ENCODE measurements at places on chromosomes 4 and X.
A peak's percentile ranks its signal among the peaks of the same experiment; 100 is the strongest.

DNA sequence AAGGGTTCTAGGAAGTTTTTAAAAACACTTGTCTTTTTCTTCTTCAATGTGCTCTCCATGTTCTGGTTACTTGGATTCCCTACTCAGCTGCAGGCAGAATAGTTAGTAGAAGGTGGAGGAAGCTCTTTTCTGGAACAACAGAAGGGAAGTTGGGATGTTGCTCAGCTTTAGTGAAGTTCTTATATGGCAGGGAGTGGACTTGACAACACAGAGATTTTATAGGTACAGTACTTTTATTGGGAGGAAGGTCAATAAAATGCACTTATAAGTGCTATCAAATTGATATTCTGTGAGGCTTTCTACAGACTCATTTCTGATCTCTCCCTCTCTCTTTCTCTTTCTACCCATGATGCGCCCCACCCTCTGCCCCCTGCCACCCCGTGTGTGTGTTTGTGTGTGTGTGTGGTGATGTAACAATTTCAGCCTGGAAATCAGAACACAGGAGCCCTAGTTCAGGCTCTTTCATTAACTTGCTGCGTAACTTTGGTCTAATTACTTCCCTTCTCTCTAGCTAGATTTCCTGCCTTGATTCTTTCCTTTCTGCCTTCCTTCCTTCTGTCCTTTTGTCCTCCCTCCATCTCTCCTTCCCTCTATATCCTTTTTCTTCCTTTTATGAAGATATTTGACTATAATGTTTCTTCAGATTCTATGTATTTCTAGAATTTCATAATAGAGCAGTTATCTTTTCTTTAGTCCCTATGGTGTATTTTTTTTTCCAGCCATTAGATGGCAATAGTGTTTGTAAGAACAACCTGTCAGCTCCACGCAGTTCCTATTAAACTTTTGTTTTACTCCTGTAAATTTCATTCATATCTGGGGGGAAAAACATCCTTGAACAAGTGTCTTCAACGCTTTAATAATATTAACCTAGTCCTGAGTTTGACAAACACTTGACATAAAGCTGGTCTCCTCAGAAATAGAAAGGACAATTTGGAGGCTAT, 37.1 kb downstream of the HEPH start:
- DNase-seq = no peak

GRCh38 chr4:6749340-6750171, 33.0 kb upstream of the KIAA0232 start:
- DNase-seq = no peak

- no peak for DNase-seq
These were observed 246.2 kb downstream of the SCFD2 start for GRCh38 chr4:53119680-53120079.

GRCh38 chrX:135923353-135923752, 29.8 kb downstream of the SAGE1 start:
- no peak for DNase-seq

DNA sequence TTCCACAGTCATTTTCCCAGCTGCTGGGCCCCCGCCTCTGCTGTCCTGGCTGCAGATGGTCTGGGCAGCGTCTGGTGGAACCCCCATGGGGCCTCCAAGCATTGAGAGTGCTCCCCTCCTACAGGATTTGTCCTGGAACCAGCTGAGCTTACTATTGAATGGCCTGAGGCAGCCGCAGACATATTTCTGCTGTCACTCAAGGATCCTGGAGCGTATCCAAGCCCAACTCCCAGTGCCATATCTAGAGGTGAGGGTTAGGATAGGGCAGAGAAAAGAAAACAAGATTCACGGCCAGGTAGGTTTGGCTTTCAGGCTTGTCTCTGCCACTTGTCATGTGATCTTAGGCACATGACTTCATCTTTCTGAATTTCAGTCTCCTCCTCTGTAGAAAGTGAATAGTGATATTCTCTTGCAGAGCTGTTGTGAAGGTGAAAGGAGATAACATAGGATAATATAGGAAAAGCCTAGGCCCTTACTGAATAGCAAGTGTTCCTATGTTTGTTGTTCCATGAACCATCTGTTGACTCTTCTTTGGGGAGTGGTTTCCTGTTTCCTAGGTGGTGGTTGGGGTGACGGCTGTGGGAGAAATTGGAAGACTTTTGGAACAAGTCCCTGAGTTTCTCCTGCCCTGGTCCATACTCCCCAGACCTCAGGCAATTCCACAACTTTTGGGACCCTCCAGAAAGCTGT, 52.3 kb downstream of the SEPSECS start:
- DNase-seq = no peak

DNA sequence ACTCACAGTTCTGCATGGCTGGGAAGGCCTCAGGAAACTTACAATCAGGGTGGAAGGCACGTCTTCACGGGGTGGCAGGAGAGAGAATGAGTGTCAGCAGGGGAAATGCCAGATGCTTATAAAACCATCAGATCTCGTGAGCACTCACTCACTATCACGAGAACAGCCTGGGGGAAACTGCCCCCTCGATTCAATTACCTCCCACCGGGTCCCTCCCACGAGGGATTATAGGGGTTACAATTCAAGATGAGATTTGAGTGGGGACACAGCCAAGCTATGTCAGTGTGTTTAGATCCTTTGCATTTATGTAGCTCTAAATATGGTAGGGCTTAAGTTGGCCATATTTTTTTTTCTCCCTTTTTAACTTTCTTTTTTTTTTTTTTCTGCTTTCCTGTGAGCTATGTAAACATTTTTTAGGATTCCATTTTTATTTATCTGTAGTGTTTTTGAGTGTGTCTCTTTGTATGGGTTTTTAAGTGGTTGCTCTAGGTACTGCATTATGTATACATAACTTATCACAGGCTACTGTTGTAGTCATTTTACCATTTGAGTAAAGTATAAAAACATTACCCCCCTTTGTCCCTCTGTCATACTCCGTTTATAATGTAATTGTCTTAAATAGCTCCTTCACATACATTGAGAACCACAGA, 79.0 kb downstream of the ADRA2C start:
- no peak for DNase-seq

DNA sequence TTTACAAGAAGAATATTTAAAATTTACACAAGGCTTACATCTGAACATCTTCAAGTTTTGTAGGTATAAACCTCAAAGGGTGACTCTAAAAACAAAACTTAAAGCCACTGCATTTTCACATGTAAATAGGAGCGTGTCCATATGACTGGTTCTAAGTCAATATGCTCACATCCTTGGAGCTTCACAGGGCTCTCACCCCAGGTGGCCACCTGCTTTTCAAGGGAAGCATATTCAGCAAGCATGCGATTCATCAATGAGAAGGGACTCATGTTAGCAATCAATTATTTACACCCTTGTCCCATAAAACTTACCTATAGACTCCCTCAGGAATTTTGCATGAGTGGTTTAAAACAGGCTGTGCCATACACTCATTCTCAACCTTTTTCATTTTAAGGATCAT, 17.8 kb upstream of the KLHL34 start:
- DNase-seq = no peak

GRCh38 chr4:117093571-117093970, 8.2 kb upstream of the TRAM1L1 start:
- no peak for DNase-seq

DNA sequence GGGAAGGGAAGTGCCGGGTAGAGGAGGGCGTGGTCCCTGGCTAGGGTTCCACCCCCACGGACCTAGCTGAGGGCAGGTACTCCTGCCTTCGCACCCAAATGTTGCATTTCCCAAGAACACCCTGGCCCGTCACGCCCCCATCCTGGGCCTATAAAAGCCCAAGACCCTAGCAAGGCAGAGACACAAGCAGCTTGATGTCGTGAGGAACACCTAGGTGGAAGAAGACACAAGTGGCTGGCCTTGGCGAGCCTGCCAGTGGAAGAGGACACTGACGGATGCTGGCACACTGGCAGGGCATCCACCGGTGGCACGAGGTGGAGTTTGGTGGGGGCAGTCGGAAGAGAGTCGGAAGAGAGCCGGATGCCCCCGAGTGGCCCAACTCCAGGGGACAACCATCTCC, 244.8 kb upstream of the CTSO start:
- no peak for DNase-seq

- no peak for DNase-seq
These were observed 121.9 kb downstream of the GLRA3 start for GRCh38 chr4:174707051-174707676.

- DNase-seq = no peak
These were observed 141.3 kb upstream of the NALF2 start for GRCh38 chrX:69362856-69363255.

- DNase-seq = peak; percentile 26
These were observed 86.4 kb downstream of the CBR4 start for GRCh38 chr4:168923526-168924194.

GRCh38 chr4:106690487-106690886, 321.9 kb upstream of the GIMD1 start:
- no peak for DNase-seq

GRCh38 chr4:5927747-5928146, 34.9 kb upstream of the CRMP1 start:
- no peak for DNase-seq

DNA sequence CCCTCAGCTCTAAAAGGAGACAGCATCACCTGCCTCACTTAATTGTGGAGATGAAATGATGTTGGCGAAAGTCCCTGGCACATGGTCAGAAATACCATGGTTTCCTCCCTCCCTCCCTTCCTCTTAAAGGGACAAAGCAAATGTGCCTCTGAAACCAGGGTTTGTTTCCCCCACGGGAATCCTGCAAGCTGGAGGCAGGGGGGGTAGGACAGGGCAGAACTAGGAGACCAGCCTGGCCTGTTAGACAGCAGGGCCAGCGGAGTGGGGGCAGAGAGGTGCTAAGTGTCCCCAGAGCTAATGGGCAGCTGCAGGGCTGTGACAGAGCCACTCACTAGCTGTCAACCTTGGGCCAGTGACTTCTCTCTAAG, 5.7 kb downstream of the RTL5 start:
- DNase-seq = no peak

DNA sequence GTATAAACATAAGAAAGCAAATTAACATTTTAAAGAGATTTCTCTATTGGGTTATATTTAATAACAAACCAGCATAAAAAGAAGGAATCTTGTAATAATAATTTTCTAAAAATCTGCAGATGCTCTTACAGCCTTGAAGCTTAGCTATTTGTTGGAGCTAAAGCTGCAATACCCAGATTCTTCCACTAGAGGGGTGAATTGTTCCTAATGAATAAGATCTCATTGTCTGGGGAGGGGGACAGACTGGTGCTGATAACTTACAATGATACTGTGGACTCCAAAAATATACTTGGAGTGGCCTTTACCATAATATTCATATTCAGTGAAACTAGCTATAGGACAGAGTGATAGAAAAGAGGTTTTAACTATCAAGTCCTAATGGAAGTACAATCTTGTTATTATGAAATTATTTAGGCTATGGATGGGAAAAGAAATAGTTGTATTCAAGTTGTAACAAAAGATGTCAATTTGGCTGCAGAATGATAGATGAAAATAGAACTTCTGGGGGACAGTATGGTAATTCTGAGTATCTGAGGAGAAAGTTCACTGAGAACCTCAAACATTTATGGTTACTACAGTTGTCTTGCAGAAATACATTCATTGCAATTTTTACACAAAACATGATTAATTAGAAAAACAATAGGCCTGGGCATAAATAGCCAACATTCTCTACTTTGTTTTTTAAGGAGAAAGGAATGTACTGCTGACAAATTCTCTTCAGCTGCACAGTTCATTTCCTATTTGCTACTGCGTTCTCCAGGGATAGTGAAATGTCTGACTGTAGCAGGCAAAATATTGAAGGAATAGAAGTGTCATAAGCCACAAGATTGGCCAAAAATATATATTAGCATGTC, 443.3 kb downstream of the GBA3 start:
- DNase-seq = no peak

DNA sequence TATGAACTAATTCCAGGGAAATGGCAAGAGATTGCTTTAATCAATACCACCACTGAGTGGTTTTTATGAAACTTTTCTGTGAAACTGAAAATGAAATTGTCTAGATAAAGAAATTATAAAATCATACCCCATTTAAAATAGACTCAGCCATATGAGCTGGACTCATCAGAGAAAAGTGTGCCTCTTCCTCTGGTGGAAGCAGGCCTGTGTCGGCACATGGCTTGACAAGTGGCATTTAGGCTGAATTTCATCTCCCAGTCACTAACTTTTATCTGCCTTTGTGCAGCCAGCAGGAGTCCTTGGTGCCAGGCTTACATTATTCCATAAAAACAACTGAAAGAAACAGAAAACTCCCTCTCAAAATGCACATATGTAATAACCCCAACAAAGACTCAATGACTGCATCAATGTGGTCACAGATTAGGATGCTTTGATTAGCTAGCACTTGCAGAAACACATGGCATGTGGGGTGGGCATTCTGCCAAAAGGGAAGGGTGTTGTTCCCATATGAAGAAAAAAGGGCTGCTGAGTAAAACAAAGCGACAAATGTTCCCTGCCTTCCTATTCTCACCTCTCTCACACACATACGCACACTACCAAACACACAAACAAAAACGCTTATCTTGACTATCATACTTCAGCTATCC, 232.3 kb downstream of the PABPC4L start:
- DNase-seq = no peak

GRCh38 chr4:80713409-80713808, 317.1 kb upstream of the BMP3 start:
- no peak for DNase-seq

DNA sequence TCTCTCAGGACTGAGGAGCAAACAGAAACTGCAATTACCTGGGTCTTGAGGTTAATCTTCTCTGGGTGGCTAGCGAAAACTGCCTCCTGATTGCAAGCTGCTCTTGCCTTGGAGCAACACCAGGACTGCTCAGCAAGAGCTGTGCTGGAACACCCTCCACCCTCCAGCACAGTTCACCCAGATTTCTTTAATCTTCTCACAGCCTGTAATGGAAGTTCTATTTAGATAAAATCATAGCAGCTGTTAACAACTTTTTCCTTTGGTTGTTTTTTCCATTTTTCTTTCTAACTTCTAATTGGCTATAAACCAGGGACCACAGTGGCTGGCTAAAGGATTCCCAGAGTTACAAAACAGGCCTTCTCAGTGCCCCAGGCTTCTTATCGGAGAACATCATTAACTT, 36.3 kb downstream of the OPHN1 start:
- no peak for DNase-seq

DNA sequence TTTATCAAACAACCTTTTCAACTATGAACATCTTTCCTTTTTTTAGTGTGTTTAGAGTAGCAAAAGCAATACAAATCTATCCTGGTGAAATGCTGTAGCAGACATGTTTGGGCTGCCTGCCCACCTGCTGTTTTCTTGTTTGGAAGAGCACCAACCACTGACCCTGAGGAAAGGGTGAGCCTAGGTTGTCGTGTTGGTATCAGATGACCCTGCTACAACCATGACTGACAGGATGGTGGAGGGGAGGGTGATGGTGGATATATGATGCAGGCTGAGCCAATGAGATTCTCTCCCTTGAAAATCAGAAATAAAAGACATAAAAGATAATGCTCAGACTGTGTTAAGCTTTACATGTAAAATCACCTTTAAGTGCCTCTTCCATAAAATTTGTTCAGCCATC, 201.2 kb downstream of the NPNT start:
- DNase-seq = no peak

DNA sequence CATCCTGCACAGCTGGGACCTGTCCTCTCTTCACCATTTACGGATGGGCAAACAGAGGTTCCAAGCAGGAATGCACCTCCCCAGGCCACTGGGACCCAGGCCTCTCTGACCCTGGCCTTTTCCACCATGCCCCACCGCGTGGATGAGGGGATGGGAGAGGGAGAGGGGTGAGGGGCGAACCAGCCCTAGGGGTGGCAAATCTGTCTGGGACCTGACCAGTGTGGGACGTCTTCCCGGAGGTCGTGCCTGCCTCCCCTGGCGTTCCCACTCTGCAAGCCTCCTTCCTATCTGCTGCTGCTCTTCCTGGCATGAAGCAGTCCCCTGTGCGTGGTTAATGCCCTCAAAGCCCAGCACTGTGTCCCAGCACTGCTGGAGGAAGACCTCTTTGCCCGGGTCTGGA, 35.9 kb downstream of the ABLIM2 start:
- no peak for DNase-seq

Measured in stimulated activated CD4-positive, alpha-beta T cell treated with anti-CD3 and anti-CD28 coated beads, Interleukin-1b, Interleukin-23, amount 100 ng/mL, for 24 hours (primary cell).